ENCODE measurements at places on chromosomes 7 and 10.

GRCh38 chr7:128191136-128191844 lies 49.8 kb upstream of the LEP start:
- no peak for DNase-seq

GRCh38 chr10:101065481-101066145 lies 3.8 kb downstream of the KAZALD1 start:
- DNase-seq, result no peak

DNA sequence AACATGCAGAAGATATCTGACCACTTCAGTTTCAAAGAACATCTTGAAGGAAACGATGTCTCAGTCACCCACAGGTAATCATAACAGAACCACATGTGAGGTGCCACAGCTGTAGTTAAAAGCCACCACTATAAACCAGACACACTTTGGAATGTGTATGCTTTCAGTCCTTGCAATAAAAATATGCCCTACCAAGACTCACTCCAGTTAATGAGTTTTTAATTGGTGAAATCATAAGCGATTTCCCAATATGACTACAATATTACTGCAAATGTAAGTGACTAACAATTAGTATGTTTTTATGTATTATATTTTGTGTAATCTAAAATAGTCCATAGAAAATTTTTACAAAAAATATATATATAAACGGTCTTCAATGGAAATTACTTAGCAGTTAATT lies 428.2 kb downstream of the PARD3 start:
- DNase-seq, result no peak

DNA sequence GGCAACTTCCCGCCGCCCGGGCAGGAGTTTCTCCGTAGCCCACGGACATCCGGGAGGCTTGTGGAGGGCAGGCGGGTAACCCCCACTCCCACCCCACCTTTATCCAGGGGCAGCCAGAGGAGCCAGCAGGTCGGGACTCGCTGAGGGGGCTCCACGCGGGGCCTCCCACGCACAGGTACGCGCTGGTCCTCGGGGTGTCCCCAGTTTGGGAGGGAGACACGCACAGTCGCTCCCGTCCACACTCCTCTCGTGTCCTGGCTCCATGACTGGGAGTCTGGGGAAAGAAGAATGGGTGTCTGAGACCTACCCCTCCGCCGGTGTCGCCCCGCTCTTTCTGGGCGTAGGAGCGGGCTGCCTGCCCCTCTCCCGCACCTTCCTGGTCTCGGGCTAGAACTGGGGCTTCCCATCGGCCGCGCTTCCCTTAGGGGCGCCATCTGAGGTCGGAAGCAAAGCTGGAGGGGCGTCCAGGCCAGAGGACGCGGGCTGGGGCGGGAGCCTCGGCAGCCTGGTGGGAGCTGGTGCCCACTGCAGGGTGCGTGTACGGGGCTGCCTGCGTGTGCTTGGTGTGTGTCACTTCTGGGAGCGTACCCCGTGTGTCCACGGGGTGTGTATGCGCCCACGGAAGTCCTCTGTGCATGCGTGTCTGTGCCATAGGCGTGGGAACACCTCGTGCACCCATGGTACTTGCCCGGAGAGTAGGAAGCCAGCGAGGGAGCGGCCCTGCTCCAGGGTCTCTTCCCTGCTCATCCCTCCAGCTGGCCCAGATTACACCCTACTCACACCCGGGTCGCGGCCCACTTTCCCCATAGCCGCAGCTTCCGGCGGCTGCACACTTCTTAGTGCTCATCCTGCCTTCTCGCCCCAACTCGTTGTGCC lies 73.0 kb upstream of the LEP start:
- no peak for DNase-seq

DNA sequence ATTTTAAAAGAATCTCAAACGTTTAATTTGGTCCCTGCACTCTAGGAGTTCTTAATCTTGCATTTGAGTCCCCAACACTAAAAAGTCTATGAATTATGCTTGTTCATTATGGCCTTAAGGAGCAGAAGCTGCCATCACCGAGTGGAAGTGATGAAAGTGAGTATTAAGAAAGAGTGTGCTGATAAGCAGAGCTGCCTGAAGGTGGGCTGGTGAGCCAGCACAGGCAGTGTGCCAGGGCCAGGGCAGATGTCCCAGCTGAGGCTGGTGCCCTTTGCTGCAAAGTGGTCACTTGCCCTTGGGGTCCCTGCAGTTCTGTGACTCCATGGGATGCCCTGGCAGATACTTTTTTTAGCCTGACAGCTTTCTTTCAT lies 72.9 kb upstream of the LOXL4 start:
- DNase-seq, result no peak

DNA sequence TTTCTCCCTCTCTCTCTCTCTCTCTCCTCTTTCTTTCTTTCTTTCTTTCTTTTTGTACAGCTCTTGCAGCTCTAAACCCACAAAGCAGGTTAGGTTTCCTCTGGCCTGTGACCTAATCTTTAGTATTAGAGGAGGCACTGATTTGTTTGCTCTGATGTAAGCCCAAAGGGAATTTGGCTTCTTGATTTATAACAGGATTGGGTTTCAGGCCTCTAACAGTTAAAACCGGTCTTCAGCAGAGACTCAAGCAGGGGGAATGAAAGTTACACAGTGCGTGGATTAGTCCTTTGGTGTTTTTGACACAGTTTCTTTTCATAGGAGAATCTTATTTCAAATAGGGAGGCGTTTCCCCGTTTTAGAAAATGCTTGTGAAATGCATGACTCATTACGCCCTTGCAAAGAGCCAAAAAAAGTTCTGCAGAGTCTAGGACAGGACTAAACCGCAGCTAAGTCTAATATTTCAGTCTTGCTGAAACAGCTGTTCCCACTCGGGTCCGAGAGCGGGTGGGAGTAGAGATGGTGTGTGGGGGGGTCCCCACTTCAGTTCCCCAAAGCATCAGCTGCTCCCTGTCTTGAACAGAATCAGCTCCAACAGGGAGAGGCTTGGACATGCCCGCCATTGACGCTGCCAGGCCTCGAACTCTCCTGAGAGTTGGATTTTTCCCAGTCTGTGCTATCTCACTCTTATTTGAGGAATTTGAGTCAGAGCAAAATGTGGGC lies 296.5 kb upstream of the PITRM1 start:
- DNase-seq, result no peak

GRCh38 chr10:113621799-113622198 lies 42.0 kb downstream of the NRAP start:
- no peak for DNase-seq

DNA sequence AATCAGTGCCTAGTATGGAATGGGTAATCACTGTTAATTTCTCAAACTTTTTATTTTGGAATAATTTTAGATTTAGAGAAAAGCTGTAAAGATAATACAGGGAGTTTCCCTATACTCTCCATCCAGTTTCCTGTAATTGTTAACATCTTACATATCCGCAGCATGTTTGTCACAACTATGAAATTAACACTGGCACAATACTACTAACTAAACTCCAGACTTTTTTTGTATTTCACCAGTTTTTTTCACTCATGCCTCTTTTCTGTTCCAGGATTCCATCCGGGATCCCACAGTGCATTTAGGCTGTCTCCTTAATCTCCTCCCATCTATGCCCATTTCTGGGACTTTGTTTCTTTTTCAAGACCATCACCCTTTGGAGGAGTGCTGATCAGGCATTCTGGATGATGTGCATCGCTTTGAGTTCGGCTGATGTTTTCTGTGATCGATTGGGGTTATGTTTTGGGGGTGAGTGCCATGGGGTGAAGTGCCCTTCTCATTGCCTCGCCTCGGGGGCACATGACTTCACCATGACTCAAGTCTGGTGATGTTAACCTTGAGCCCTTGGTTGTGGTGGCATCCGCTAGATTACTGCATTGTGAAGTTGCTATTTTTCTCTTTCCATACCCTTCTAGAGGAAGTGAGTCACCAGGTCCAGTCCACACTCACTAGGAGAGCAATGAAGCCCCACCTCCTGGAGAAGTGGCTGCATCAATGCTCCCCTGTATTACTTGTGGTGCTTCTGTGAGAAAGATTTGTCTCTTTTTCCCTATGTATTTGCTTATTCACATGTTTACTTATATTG lies 43.9 kb upstream of the GRB10 start:
- no peak for DNase-seq

DNA sequence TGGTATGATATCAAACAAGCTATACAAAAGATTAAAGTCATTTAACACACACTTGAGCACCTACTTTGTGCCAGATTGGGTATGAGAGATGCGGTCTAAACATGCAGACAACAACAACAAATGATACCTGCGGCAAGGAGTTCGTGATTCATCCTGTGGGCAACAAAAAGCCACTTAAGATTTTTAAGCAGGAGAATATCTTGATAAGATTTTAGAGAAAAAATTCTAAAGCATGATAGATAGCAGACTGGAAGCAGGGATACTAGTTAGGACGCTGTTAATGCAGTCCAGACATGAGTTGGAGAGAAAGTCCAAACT lies 1.6 kb upstream of the KBTBD2 start:
- DNase-seq, result no peak

GRCh38 chr10:75935650-75936400 lies 504.4 kb downstream of the LRMDA start:
- DNase-seq, result no peak

DNA sequence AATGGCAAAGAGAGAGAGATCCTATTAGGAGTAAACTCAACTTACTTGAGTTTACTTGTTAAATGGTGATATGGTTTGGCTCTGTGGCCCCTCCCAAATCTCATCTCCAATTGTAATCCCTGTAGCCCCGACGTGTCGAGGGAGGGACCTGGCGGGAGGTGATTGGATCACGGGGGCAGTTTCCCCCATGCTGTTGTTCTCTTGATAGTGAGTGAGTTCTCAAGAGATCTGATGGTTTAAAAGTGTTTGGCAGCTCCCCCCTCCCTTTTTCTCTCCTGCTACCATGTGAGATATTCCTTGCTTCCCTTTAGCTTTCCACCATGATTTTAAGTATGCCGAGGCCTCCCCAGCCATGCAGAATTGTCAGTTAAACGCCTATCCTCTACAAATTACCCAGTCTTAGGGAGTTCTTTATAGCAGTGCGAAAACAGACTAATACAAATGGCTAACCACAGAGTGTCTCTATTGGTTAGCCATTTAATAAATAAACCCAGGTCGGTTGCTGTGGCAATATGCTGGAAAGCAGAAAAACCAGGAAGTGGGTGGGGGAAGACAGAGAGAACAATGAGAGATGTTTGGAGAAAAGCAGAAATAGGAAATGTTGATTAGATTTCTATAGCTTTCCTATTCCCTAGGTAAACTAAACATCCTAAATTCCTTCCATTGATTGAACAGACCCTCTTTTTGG lies 3.0 kb upstream of the STMP1 start:
- no peak for DNase-seq

GRCh38 chr10:120945801-120946302 lies 94.7 kb downstream of the WDR11 start:
- DNase-seq, result no peak

- DNase-seq, result no peak
These were observed 15.4 kb downstream of the AQP1 start for GRCh38 chr7:30927040-30927439.

GRCh38 chr10:88565072-88565471 lies 18.0 kb downstream of the RNLS start:
- DNase-seq, result no peak

- DNase-seq, result no peak
These were observed 2.2 kb downstream of the ARHGAP21 start for GRCh38 chr10:24721229-24722106.

- no peak for DNase-seq
These were observed 195.1 kb downstream of the INHBA start for GRCh38 chr7:41507686-41508268.

DNA sequence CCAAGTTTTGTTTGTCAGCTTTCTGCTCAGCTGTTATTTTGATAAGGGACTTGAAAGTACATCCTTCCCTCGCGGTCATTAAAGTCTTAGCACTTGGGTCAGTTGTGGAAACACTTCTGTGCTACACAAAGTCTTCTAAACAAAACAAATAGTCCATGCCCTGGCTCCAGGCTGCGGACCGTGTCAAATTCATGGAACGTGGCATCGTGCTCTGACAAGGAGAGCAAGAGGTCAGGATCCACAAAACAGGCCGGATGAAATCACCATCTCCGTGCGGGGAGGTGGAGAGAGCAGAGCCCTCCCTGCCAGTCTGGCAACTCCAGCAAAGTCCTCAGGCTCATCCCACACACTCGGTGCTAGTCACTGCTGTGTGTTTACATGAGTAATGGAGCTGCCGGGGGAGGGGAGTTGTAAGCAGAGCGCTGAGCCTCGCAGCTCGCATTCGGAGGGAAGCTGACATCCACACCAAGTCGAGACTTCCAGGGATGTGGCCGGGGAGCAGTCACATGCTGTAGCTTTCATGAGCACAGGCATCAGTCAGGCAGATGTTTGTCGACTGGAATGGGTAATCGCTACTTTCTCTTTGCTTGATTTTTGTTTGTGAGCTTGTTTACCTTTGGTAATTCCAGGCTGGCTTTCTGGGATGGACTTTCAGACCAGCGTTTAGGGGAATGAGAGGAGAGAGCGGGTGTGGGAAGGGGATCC lies 147.6 kb downstream of the ARID5B start:
- DNase-seq, result no peak

DNA sequence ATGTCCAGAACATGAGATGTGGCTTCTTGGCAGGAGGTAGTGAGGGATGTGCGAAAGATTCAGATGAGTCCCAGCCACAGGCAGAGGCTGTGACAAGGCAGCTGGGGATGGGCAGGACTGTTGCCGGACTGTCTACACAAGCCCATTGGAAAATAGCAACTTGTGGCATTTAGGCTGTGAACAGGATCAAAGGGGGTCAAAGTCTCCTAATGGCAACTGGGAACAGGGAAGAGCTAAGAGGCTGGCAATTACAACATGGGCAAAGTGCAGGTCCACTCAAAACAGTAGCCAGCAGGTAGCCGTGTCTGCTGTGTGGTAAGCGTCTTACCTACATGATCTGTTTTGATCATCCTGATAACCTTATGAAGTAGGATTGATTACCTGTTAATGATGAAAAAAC lies 254.2 kb upstream of the ZNF32 start:
- DNase-seq, result no peak

DNA sequence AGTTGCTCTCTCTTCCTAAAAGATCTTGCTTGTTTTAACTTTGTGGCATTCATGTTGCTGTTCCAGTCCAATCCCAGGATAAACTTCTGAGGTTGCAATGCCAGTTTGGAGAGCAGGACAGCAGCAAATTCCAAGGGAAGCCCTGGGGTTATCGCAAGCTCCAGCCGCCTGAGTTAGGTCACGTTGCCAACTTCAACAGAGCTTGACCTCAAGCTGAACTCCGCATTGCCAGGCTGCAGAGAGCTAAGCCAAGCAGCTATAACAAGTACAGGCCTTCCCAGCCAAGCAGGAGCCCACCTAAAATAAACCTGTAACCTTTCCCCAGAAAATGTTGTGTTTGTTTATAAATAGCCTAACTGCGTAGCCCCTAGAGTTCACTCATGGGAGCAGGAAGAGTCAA lies 138.9 kb upstream of the LYZL1 start:
- DNase-seq, result no peak

GRCh38 chr10:52351914-52352330 lies 37.8 kb downstream of the DKK1 start:
- no peak for DNase-seq

DNA sequence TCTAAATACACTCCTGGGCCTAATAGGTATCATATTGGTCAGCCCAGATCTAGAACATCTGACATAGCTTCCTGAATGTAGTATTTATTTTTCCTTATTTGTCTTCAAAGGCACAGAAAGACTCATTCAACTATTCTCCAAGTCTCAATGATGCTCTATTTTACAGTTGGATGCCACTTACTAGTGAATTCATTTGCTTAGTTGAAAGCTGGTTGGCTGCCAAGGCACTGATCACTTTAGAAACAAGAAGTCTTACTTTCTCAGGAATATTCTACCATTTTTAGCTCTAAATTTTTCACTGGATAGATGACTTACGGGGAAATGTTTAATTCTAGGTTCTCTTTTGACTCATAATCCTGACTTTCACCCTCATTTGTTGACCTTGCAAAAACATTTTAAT lies 863.4 kb downstream of the SORCS1 start:
- no peak for DNase-seq

Data from GDM1 (cell line).